AML-193 (cell line): ENCODE measurements at places on chromosomes 4 and X.
A peak's percentile ranks its signal among the peaks of the same experiment; 100 is the strongest.

- DNase-seq, result peak; percentile 74
Observed at GRCh38 chr4:86972997-86973396, 38.2 kb downstream of the AFF1 start.

DNA sequence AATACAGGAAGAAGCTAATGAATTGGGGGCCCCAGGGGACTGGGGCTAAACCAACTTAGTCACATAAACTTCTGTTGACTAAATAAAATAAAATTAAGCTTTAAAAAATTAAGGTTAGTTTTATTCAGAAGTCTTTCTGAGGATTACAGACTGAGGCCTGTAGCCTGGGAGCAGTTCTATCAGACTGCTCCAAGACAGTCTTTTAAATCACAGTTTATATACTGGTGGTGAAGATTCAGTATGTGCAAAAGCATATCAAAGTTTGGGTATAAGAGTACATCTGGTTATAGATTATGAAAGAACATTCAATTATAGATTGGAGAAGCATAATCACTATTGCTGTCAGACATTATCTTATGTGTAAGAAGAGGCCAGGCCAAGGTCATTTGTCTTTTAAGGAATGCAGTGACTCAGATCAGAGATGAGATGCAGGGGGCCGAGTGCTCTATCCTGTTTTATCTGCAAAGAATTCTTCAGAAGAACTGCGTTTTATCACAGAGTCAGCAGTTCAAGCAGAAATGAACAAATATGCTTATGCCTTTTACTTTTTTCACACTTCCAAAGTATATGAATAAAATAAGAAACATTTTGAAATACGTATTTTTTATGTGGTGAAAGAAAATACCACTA, 109.4 kb downstream of the PDHA2 start:
- DNase-seq, result no peak

- no peak for DNase-seq
Observed at GRCh38 chr4:128639541-128640270, 169.8 kb upstream of the JADE1 start.

DNA sequence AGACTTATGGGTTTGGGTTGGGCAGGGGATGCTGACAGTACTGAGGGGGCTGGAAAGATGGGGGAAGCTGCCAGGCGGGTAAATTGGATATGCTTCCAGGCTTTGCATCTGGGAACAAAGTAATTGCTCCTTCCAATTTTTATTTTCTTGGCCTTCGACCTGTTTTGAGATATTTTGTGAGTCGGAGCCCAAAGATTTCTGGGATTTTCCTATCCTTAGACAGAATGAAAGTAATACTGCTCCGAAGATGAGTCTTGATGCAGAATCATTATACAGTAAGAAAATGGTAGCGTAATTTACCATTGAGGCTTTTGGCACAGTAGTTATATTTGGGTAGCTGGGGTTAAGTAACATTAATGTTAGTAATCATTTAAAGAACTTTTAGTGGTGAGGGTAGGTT, 1.4 kb downstream of the SMARCA5 start:
- no peak for DNase-seq

DNA sequence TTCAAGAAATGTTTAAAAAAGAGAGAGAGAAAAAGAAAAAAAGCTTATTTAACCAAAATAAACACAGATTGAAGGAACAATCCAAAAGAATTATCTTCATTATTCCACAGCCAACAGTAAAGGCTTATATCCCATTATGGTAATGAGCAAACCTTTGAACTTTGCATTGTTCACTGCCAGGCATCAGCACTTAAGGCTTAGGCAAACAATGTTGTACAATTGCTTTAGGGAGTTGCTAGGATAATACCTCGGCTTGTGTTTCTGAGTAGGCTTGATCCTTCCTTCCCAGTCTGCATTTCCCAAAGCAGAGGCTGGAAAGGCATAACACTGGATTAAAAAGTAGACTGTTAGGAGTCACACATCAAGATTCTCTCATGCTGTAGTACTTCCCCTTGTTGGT, 352.7 kb upstream of the IGFBP7 start:
- DNase-seq, result no peak

GRCh38 chrX:121000589-121000988, 15.0 kb upstream of the CT47A1 start:
- DNase-seq, result no peak

GRCh38 chr4:116244771-116245170, 840.6 kb downstream of the TRAM1L1 start:
- DNase-seq, result no peak

GRCh38 chrX:110414679-110415439, 56.2 kb downstream of the RTL9 start:
- DNase-seq, result no peak

DNA sequence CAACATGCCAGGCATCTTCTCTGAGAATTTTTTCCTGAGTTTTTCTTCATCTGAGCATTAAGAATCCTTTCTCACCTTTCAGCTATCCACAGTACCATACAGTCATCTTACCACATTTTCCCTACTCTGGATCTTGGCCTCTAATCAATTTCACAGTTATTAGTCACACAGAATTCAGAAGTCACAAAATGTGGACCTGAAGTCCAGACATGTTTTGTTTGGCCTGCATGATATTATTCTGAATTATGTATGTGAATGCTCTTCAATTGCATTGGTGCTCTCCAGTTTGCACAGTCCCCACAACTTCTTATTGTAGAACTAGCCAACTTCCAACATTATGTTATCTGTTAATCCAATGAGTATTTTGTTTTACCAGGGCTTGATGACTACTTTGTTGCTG, 102.3 kb upstream of the GRIA3 start:
- DNase-seq, result no peak

DNA sequence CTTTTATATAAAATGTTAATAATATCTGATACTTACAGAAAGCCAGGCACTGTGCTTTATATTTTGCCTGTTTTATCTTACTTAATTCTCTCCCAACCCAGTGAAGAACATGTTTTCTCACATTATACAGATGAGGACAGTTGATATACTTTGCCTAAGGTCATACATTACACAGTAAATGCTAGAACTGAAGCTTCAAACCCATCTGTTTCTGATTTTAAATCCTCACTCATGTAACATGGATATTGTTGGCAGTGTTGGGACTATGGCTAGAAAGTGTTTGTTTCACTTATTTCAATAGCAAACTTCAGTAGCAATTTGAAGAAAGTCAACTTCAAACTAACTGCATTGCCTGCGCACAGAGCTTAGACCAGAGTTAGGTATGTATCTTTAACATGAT, 57.4 kb downstream of the RAPGEF2 start:
- no peak for DNase-seq

GRCh38 chr4:70504733-70505132, 13.6 kb upstream of the AMTN start:
- no peak for DNase-seq

GRCh38 chr4:17437396-17437795, 74.5 kb downstream of the QDPR start:
- DNase-seq, result no peak

DNA sequence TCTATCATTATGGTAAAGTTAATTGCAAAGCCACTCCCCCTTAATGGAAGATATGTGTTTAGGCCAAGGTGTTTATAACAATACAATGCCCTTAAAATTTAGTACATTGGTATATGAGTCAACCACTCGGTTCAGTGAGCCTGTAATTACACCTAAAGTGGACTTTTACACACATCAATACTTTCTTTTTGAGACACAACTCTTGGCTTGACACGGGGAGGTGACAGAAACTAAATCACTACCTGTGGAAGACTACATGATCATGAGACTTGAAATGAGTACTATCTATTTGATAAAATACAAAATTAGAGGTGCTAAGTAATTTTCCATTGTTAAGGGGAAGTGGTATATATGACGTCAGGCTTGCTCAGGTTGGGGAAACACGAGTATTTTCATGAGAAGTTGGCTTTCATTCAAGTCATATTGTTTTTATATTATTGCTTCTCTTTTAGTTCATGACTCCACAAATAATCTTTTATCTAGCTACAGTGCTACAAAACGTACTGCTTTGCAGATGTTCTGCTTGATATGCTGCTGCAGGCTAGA, 918.3 kb downstream of the ARAP2 start:
- no peak for DNase-seq

GRCh38 chrX:47145395-47146120, 537 bp downstream of the RBM10 start:
- no peak for DNase-seq

DNA sequence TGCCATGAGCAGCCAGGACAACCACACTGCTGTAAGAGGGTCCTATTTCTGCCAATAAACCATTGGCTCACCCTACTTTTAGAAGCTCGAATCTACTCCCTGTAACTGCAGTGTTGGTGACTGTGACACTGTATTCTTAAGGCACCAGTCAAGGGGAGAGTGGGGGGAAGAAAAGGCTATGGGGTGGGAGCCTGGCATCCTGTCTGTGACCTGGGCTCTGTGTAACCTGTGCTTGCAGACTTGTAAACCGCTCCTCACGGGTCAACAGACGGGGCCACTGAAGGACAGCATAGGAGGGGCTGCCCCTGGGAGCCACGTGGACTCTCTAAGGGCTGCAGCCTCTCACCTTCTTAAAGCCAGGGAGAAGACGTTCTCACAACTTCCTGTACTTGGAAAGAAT, 42.2 kb upstream of the ENPP6 start:
- DNase-seq, result no peak

DNA sequence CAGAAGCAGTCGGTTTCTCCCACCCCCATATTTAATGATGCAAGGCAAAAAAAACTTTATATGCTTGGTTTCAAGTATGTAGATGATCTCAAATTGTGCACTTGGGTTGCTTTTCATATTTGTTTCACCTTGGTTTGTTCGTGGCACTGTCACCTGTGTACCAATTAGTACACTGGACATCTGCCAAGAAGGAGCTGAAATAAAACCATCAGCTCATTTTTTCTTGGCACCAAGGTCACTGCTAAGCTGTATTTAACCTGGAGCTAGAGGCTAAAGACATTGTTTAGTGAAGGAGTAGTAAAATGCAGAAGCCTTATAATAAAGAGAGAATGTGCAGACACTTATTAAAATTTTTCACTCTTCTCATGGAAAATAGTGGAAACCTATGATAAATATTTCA, 430.8 kb downstream of the ARHGAP24 start:
- no peak for DNase-seq

DNA sequence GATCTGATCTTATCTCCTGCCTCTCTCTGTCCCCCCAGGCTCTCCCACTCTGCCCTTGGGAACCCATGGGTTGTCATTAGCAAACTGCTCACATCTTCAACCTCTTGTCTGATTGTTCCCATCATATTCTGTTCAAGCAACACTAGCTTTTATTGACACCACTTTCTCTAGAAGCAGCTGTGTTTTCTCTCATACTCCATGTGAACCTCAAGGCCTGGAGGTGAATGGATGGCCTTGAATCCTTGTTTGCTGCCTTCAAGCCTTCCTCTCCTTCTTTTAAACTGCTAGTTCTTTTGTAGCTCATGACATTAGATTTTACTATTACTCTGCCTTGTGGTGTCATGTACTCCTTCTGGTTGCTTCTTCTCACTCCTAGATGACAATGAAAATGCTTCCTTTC, 149.5 kb upstream of the WDFY3 start:
- DNase-seq, result no peak

DNA sequence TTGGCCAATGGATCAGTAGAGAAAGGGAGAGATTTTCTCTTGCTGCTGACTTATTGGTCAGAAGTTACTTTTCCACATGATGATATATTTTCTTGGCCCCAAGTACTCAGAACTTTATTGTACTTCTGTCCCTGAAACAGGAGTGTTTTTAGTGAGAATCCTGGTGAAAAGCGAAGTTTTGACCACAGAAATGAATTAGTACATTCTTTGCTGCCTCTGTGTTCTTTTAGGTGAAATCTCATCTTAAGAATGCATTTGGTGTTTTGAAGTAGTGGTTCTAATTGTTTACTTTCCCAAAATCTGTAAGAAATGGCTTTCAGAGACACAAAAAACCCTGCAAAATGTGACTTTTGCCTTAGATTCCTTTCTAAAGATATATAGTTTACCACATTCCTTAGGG, 240.4 kb downstream of the FRMPD4 start:
- DNase-seq, result no peak
